SW480 (cell line): ENCODE measurements at places on chromosomes 3 and 15.

DNA sequence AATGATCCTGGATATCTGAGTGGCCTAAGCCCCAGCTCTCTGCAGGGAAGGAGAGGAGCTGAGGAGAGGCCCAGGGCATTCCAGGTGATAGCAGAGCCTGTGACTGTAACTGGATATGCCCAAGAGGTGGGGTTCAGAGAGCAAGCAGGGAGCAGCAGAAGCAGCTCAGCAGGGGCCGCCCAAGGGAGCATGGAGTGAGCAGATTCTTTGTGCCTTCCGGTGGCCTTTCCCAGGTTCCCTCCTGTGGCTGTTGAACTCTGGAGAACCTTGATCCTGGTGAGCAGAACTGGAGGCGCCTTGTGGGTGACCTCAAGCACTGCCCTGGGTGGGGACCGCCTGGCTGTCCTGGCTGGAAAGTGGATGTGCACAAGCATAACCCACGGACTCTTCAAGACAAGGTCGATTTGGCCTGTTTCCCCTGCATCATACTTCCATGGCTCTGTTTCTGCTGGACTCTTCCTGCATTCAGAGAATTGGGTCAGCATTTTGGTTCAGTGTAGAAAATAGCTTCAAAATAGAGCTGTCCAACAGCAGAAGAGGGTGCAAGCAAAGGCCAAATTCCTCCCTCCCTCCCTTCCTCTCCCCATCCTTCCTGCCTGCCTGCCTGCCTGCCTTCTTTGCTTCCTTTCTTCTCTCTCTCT is 76.1 kb downstream of the ARNT2 start:
- DNase-seq, result no peak

- DNase-seq, result peak; percentile 63
Measured at GRCh38 chr3:4736284-4736861, 242.9 kb upstream of the BHLHE40 start.

DNA sequence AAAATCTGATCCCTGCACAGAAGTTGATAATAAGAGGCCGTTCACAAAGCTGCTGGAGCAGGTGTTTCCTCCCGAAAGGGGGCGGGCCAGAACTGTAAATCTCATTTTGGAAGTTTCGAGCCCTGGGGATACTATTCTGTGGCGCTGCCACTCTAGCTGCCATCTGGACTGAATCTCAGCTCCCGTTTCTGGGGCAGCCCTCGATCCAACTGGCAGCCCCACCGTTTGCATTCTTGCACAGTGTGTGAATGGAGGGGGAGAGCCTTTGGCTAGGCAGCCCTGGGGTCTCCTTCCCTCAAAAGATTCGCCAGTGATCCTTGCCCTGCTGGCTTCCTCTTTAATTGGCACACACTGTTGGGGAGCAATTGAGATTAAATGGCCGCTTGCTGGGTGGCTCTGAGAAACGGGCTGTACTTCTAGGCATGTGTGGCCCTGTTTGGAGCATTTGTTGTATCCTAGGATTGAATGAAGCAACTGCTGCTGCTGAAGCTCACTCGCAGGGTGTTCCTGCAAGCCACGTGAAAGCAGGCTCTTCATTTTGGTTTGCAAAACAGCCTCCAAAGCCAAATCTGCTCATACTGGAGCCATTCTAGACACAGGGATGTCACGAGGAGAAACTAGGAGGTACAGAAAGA is 57.2 kb upstream of the TOPAZ1 start:
- DNase-seq, result no peak

DNA sequence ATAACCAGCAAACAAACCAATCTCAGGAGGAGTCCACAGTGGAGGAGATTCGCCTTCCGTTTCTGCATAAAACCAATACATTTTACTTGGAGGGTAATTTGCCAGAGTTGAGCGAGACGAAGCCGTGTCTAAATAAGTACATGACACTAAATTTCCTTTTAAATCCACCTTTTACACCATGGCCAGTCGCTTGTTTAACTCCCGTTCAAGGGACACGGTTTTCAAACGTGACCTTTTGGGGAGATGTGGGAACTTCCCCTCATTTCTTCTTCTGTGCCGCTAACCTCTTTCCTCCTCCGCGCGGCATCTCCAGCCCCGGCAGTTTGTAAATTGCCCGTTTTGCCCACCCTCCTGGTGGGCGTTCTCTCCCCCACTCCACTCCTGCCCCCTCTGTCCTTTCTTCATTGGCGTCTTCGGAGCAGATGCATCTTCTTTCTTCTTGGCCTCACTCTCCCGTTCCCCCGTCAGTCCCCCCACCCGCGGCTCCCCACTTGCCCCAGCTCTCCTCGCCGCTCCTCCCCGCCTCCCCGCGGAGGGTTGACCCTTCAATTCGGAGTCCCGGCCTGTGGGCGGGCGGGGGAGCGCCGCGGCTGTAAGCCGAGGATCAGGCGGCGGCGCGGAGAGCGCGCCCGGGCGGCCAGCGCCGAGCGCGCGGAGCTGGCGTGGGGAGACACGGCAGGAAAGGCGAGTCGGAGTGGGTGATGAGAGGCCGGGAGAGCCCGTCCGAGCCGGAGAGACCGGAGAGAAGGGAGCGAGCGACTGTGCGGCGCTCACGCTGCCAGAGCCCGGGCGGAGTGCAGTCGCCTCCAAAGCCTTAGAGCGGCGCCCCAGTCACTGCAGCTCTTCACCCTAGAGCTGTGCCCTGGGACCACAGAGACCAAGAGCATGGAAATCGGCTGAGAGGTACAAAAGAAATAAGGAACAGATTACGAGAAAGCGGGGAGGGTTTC is at the start of gene NLGN1:
Gene NLGN1, plus strand, starts transcription at position 584 of the 950 bp plus-strand sequence.
- DNase-seq, result peak; percentile 58

DNA sequence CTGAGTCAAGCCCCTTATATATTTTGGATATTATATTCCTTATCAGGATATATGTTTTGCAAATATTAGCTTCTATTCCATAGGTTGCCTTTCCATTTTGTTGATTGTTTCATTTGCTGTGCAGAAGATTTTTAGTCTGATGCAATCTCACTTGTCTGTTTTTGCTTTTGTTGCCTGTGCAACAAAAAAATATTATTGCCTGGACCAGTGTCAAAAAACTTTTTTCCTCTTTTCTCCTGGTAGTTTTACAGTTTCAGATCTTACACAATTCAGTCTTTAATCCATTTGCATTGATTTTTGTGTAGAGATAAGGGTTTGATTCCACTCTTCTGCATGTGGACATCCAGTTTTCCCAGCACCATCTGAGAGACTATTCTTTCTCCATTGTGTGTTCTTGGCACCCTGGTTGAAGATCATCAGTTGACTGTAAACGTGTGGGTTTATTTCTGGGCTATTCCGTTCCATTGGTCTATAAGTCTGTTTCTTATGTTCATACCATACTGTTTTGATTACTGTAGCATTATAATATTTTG is 228.9 kb upstream of the NR2E3 start:
- DNase-seq, result no peak

DNA sequence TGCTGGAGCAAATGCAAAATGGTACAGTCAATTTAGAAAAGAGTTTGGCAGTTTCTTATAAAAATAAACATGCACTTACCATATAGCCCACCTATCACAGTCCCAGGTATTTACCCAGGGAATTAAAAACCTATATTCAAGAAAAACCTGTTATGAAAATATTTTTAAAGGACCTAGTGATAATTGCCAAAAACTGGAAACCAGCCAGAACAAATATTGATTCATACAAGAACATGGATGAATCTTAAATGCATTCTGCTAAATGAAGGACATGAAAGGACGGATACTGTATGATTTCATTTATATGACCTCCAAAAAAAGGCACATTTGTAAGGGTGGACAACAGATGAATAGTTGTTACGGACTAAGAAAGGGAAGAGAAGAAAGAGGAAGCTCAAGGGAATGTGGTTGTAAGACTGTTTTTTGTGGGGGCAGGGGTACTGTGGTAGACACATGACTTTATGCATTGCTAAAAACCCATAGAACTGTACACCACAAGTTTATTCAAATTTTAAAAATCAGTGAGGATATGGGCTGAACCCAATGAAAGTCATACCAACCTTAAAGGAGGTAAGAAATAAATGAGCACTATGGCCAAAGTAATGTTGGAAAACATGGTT is 61.0 kb downstream of the ZBBX start:
- no peak for DNase-seq

GRCh38 chr15:49247556-49248110 is 77.6 kb downstream of the GALK2 start:
- DNase-seq, result no peak

GRCh38 chr15:35698331-35698730 is 152.4 kb upstream of the DPH6 start:
- DNase-seq, result no peak

GRCh38 chr3:58837856-58838255 is 171.3 kb upstream of the FAM3D start:
- DNase-seq, result no peak

GRCh38 chr3:49359623-49360022 is 1.5 kb upstream of the GPX1 start:
- DNase-seq, result no peak

- no peak for DNase-seq
Measured at GRCh38 chr3:47015151-47015550, 35.7 kb downstream of the NBEAL2 start.

- no peak for DNase-seq
Measured at GRCh38 chr15:89554247-89554646, 21.0 kb upstream of the TICRR start.

GRCh38 chr15:95990833-95991232 is 339.7 kb upstream of the NR2F2 start:
- no peak for DNase-seq

DNA sequence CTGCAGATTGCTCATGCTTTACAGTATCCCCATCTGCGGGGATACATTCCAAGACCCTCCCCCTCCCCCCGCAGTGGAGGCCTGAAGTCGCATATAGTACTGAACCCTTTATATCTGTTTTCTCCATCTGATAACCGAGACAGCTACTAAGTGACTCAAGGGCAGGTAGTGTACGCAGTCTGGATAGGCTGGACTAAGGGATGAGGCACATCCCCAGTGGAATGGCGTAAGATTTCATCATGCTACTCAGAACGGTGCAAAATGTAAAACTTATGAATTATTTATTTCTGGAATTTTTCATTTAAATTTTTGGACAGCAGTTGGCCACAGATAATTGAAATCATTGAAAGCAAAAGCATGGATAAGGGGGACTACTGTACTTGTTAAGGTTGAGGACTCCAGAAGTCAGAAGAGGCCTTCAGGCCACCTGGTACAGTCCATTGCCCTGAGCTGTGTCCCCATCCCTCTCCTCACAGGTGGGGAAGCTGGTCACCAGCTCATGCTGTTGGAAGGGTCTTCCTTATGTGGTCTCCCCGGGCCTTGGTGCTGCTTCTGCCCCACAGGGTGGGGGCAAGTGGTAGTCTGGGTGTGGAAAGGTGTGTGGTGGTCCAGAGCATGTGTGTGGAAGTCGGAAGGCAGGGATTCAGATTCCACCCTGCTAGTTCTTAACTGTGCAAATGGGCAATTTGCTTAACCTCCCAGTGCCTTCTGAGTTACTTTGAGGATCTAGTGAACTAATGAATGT is 72.0 kb downstream of the HCN4 start:
- DNase-seq, result no peak

- peak; percentile 54 for DNase-seq
Measured at GRCh38 chr15:71800835-71801745, 9.3 kb upstream of the NR2E3 start.
